Left ventricle myocardium superior (tissue), 1 donor: ENCODE measurements at places on chromosomes 11 and 22. TPM values are rescaled to one million over a fixed set of nuclear protein-coding genes. Genes with fewer than 3 reads are reported as not detected.

Gene PARVG
- 3.5 TPM for total RNA-seq

Gene PANX3
- not detected for total RNA-seq

GRCh38 chr11:44025727-44026126, 22.1 kb upstream of the ACCSL start:
- no peak for DNase-seq

GRCh38 chr22:42623301-42623751, 8.6 kb upstream of the POLDIP3 start:
- DNase-seq = no peak

DNA sequence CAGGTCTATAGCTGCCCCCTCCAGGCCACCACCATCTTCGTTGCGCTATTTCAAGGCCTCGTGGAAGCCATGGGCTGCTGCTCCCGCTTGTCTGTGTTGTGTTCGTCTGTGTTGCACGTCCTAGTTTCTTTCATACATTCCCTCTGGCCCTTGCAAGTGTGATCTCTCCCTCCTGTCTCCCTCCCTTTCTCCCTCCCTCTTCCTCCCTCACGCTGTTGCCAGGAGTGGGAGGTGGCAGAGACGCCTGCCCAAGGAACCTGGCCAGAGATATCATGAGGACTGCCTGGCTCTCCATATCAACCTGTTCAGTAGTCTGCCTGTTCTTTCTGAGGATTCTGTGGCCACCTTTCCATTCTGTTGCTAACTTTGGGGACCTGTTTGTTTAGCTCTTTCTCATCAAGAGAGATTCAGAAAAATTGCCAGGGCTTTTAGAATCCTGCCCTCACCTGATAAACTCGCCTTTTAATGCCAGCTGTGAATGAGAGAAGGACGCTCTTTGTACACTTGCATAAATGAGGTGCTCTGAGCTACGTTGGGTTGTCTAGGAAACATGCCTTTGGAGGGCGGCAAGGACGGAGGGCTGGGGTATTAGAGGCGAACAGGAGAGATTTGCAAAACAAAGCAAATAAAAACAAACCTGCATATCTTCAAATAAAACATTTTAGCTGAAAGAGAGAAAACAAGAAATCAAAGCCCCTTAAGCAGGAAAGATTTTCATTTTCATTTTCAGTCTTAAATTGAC, 185.2 kb downstream of the TBC1D22A start:
- DNase-seq = no peak
